Aortic smooth muscle cell (primary cell): ENCODE measurements at places on chromosomes 2 and 18. TPM values are rescaled to one million over a fixed set of nuclear protein-coding genes. Genes with fewer than 3 reads are reported as not detected.

The CAB39 gene
- total RNA-seq = 55.5 and 61.4 TPM in 2 replicates

The ARMC9 gene
- total RNA-seq = 97.6 and 158 TPM in 2 replicates

The ABCB11 gene
- total RNA-seq = not detected in 2 replicates

The CCDC74B gene
- total RNA-seq = 6.8 and 7.1 TPM in 2 replicates

The NT5DC4 gene
- not detected in 2 replicates for total RNA-seq

The MYCN gene
- not detected in 2 replicates for total RNA-seq

The SERPINB2 gene
- total RNA-seq = 2.4 and 19.8 TPM in 2 replicates

The STRADB gene
- total RNA-seq = 35.8 and 38.3 TPM in 2 replicates

The LRRC30 gene
- total RNA-seq = not detected in 2 replicates

The CNTNAP5 gene
- not detected in 2 replicates for total RNA-seq

The PPM1G gene
- total RNA-seq = 76.8 and 107 TPM in 2 replicates

The NLRC4 gene
- total RNA-seq = not detected in 2 replicates

The BOLL gene
- not detected in 2 replicates for total RNA-seq

The SCN1A gene
- total RNA-seq = 0.13 and 0.25 TPM in 2 replicates

The CROCC2 gene
- under 0.01 TPM in 2 replicates for total RNA-seq

The ZBTB7C gene
- total RNA-seq = 0.31 and 0.53 TPM in 2 replicates

The DSG2 gene
- total RNA-seq = under 0.01 and 0.31 TPM in 2 replicates

The NAT8 gene
- total RNA-seq = not detected in 2 replicates

The RAB6C gene
- total RNA-seq = under 0.01 TPM in 1 of 2 replicates, not detected in the other

The VAMP8 gene
- total RNA-seq = 0.87 and 1.7 TPM in 2 replicates

The CNGA3 gene
- total RNA-seq = 0.13 TPM in 1 of 2 replicates, not detected in the other

The RAX gene
- total RNA-seq = not detected in 2 replicates

The EPAS1 gene
- total RNA-seq = 70.4 and 99.0 TPM in 2 replicates

The ATG9A gene
- total RNA-seq = 43.5 and 44.4 TPM in 2 replicates

The DNAH7 gene
- total RNA-seq = 1.2 and 1.7 TPM in 2 replicates

The SCYGR5 gene
- not detected in 2 replicates for total RNA-seq

The DLGAP1 gene
- total RNA-seq = 0.40 and 2.4 TPM in 2 replicates

The TCF4 gene
- total RNA-seq = 122 and 203 TPM in 2 replicates

The TNFAIP6 gene
- 20.5 and 25.2 TPM in 2 replicates for total RNA-seq

The DLX2 gene
- total RNA-seq = 0.12 and 0.13 TPM in 2 replicates

The ZNF385B gene
- under 0.01 TPM in 1 of 2 replicates, not detected in the other for total RNA-seq
